ENCODE measurements at places on chromosomes 4 and X.
A peak's percentile ranks its signal among the peaks of the same experiment; 100 is the strongest.

DNA sequence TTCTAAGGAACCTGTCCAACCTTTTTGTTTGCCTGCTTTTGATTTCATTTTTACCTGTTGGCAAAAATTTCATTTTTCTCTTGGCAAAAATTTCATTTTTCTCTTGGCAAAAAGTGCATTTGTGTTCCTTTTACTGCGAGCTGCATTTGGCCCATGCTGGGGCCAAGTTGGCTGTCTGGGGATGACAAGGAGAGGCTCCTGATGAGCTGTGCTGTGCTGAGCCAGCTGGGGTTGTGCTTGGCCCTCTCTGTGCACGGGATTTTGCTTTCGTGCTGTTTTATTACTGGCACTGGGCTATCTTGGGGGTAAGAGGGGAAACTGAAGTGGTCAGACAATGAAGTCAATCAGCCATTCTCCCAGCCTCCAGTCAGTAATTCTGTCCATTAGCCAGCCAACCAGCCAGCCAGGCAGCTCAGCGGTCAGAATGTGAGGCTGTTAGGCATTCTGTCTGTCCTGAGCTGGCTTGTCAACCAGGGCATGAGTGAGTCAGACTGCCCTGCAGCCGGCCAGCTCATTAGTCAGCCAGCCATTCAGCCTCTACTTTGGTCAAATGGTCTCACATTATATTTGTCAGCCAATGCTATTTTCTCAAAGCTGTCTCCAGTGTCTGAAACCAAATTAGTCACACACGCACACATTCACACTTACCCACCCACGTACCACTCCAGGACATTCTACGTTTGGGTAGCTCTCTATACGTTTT, 56.9 kb upstream of the PRPS1 start:
- DNase-seq: no peak

DNA sequence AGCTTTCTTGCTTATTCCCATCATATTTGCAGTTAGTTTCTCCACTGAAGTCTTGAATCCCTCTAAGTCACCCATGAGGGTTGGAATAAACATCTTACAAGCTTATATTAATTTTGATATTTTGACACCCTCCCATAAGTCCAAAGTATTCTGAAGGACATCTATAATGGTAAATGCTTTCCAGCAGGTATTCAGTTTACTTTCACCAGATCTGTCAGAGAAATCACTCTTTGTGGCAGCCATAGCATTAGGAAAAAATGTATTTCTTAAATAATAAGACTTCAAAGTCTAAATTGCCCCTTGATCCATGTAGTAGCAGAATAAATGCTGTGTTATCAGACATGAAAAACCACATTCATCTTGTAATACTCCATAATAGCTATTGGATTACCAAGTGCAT, 1371.7 kb upstream of the PABPC4L start:
- no peak for DNase-seq

GRCh38 chrX:130245441-130245840, 23.3 kb downstream of the ZNF280C start:
- DNase-seq: no peak

DNA sequence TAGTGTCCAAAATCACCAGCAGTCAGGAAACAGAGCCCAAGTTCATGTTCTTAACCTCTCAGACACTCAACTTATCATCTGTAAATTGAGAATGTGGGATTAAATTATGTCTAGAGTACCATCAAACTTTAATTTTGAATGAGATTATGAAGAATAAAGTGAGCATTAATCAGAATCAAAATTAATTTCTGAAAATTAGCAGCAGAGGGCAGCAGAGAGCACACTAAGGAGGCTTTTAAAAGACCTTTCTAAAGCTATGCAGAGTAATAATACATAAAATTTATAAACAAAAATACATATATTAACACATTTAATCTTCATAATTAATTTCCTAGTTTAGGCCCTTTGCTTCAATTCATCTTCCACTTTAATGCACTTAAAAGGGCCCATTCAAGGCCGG, 7.1 kb downstream of the TASL start:
- DNase-seq: peak; percentile 1

DNA sequence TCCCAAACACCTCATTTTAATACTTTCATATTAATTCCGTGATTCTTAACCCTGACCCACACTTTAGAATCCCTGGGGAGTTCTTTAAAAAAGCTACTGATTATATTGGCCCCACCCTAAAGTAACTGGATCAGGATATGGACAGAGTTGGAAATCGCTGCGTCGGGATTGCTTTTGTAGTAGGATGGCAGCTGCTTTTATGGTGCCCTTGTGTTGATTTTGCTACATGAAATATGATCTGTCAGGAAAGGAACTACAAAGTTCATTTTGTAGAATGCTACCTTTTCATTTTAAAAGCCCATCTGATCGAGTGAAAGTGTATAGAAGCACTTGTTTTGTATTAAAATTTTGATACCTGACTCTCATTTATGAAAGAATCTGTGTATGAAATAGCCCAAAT, 43.6 kb downstream of the TMEM131L start:
- DNase-seq: no peak

GRCh38 chr4:7770224-7771050, 169.2 kb downstream of the AFAP1 start:
- DNase-seq: peak; percentile 11

DNA sequence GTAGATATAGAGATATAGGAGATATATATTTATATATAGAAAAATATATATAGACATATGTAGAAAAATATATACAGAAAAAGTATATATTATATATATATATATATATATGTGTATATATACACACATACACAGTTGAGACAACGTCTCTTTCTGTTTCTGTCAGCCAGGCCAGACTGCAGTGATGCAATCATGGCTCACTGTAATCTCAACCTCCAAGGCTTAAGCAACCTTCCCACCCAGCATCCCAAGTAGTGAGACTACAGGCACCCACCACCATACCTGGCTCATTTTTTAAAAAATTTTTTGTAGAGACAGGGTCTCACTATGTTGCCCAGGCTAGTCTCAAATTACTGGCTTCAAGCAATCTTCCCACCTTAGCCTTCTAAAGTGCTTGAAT, 426.3 kb downstream of the GPM6A start:
- no peak for DNase-seq

GRCh38 chrX:25151749-25152148, 136.0 kb upstream of the ARX start:
- no peak for DNase-seq

DNA sequence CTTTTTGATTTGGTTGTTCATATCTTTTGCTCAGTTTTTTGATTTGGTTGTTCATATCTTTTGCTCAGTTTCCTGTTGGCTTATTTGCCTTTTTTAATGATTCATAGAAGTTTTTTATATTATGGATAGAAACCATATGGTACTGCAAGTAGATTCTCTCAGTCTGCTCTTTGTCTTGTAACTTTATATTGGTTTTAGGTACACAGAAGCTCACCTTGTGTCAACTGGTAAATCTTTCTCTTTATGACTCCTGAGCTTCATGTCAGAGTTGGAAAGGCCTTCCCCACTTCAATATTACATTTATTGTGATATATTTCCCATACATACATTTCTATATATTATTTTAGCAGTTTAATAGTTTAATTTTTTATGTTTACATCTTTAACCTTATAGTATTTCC, 8.2 kb upstream of the VGLL1 start:
- no peak for DNase-seq

DNA sequence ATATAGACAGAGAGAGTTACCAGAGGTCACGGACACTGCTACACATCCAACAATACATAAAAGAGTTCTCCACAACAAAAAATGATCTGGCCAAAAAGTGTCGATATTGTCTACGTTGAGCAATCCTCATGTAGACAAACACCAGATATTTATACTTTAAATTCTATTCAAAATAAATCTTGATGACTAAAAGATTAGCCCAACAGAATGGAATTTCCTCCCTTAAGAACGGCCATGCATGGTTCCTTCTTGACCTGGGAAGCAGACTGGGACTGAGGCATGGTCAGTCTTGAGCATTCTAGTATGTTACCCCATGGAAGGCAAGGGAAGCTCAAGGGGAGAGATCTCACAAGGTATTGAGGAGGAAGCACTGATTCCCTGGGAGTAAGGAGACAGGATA, 43.5 kb downstream of the LHFPL1 start:
- DNase-seq: no peak

- no peak for DNase-seq
Observed at GRCh38 chr4:56255820-56256219, 131.5 kb downstream of the AASDH start.

GRCh38 chr4:123345137-123345934, 51.3 kb upstream of the SPRY1 start:
- DNase-seq: no peak

GRCh38 chr4:147829401-147830101, 97.7 kb downstream of the ARHGAP10 start:
- DNase-seq: no peak

DNA sequence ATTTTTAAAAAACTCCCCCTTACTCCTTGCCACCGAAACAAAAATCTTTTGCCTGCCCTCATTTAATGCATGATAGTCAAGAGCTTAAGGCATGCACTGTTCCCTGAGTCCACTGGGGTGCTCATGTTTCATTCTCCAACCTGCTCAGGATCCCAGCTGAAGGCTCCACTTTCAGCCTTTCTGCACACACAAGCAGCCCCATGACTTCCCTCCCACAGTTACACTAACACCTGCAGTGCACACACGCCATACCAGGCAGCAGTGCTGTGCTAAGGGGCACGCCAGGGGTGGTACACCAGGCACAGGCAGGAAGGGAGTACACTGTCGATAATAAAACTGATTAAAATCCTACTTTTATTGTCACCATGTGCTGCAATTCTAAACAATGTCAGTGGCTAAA, 385.2 kb downstream of the BMPR1B start:
- DNase-seq: no peak

- DNase-seq: no peak
Observed at GRCh38 chr4:150252741-150253140, 174.5 kb downstream of the DCLK2 start.

DNA sequence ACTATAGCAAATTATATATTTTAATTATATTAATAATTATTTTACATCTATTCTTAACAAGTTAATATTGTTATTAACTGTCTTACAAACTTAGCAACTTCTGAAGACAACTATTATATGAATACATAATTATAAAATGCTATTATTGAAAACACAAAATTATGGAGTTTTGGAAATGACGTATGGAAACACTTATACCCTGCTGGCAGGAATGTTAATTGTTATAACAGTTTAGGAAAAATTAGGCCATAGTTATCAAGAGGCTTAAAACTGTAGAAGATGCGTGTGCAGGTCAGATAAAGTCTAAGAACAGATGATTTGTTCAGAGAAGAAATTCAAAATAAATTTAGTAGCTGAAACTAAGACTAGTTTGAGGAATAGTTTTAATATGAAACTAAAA, 211.7 kb downstream of the FAT4 start:
- no peak for DNase-seq

DNA sequence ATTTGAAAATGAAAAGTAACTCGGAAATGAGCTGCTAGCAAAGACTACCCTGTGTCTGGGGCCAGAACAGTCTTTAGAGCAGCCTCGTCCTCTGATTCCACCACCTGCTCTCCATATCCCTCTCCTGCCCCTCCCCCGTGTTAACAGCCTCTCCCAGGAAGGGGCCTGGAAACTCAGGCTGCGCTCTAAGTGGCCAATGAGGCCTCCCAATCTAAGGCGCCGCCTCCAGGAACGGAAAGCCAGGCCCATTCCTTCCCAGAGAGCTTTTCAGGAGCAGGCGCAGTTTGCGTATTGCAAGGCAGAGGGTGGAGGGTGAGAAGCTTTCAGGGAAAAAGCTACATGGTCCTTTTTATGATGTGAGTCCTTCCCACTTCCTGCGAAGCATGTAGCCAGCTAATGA, 31.2 kb downstream of the RS1 start:
- no peak for DNase-seq

DNA sequence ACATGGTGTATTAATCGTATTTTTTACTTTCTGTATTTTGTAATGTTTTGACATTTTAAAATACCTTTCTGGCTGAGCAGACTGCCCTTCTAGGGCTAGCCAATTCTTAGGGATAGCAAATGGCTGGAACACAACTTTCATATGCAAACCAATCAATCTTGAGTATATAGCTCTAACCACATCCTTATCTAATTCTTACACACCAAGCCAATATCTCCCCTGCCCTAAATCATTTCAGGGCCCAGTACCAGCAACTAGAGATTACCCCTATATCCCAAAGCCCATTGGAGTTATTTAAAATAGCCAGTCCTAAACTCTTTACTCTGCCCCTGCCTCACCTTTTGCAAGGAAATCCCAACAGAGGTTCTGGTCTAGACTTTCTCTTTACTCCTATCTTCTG, 58.3 kb downstream of the INTS12 start:
- no peak for DNase-seq

GRCh38 chr4:2083116-2083825, 24.1 kb downstream of the NAT8L start:
- DNase-seq: no peak

- no peak for DNase-seq
Observed at GRCh38 chr4:82447886-82448285, 17.5 kb downstream of the ENOPH1 start.

GRCh38 chr4:6278801-6279197, 9.1 kb downstream of the WFS1 start:
- no peak for DNase-seq

- DNase-seq: no peak
Observed at GRCh38 chrX:106606571-106606970, 5.2 kb upstream of the RADX start.

DNA sequence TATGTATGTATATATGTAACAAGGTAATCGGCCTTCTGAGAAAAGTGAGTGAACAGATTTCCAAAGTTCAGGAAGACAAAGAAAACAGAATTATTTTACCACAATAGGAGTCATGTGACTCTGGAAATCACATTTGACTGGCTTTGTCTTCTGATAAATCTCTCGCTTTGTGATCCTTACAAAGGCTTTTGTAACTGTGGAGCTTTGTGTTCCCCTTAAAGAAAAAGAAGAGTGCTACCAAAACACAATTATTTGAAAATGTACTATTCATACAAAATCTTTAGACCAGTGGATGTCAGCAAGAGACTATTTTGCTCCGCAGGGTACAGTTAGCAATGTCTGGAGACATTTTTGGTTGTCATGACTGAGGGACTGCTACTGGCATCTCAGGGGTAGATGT, 238.8 kb downstream of the LDB2 start:
- DNase-seq: no peak

DNA sequence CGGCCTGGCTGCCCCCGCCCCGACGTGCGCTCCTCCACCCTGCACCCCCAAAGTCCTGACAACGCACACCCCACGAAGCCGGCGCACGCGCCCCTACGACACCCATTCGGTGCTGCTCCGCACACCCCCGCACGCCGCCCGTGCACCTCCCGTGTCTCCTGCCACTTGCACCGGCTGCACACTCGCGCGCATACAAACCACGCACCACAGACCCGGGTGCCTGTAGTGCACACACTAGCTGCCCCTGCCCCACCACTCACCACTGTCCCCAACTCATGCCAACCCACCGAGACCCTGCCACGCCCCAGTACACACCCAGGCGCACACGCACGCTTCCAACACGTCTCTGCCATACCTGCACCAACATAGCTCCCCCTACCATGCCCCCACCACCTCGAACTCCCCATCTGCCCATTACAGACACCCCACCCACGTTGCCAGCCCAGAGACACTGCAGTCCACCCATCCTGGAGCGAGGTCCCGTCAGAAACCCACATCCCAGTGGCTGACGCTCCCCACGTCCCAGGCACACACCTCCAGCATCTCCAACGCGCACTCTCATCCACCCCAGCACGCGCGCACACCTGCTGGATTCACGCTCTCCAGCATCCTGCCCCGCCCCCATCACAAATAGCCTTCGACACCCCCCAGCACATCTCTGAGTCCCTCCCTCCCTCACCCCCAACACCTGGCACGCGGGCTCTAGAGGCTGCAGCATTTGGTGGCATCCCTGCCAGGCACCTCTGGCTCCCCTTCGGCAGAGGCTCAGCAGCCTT, 4.2 kb upstream of the DUSP9 start:
- no peak for DNase-seq

Data from urothelium cell line (cell line).